CD4-positive, alpha-beta T cell treated with Interleukin-21 for 1 hour (primary cell): ENCODE measurements at places on chromosomes 4 and X.

GRCh38 chr4:135244056-135244455 lies 1042.5 kb upstream of the PABPC4L start:
- no peak for DNase-seq

DNA sequence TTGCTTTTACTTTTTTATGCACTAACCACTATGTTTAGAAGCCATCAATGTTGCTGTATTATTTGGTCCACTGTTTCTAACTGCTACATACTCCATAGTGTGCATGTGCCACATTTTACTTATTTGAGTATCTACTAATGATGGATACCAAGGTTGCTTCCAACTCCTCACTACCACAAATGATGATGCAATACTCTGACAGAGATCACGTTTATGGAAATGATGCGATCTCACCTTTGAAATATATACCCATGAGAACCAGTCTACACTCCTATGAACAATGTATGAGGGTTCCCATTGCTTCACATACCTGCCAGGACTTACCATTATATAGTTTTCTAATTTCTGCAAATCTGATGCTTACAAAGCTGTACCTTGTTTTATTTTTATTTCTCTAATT lies 44.2 kb downstream of the HUWE1 start:
- DNase-seq, result no peak

GRCh38 chr4:176566769-176567168 lies 226.0 kb downstream of the VEGFC start:
- no peak for DNase-seq

GRCh38 chr4:156829201-156829873 lies 142.3 kb downstream of the PDGFC start:
- DNase-seq, result no peak

DNA sequence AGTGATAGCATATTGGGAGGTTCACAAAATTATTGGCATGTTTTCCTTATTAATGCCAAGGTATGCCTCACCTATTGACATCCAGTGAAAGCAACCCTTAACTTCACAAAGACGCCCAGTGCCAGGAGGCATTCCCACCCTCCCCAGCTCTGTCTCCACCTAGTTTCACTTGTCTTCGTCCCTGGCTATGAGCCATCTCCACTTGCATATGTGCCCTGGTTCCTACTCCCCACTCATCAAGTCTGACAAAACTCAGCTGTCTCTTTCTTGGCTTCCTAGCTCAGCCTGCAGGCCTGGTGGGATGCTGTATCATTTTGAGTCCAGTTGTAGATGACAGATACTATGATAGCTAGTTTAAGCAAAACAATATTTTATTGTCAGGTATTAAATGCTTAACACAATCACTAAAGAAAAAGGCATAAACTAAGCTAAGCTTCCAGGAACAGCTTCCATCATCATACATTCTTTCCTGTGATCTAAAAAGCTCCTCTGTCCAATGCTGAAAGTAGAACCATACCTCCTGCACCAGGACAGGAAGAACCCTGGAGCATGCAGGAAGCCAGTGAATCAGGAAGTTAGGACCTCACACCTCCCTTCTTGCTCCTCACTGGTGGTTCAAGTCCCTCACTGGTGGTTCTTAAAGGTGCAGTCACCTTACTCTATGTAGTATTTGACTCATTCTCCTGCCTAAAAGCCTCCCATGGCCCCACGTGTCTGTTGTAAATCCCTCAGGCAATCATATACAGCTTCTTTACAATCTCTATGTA lies 410.3 kb upstream of the RASGEF1B start:
- no peak for DNase-seq

DNA sequence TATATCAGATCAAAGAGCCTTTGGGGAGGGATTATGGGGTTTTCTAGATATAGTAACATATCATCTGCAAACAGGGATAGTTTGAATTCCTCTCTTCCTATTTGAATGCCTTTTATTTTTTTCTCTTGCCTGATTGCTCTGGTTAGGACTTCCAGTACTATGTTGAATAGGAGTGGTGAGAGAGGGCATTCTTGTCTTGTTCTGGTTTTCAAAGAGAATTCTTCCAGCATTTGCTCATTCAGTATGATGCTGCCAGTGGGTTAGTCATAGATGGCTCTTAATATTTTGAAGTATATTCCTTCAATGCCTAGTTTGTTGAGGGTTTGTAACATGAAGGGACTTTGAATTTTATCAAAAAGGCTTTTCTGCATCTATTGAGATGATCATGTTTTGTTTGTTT lies 25.6 kb upstream of the ABCB7 start:
- DNase-seq, result no peak

DNA sequence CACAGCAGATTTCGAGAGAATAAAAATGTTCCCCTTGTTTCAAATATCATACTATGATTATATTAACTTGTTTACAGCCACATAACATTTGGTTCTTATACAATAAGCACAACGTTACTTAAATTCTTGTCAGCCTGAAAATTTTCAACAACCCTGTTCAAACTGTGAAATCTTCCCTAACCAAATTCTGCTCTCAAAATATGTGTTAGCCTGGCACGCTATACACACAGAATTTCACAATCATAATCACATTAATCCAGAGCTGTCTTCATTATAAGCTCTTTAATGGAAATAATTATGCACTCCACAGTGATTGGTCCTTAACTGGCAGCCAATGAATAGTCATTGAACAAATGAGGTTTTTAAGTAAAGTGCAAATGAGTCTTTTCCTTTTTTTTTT lies 7.3 kb upstream of the PRSS12 start:
- no peak for DNase-seq

DNA sequence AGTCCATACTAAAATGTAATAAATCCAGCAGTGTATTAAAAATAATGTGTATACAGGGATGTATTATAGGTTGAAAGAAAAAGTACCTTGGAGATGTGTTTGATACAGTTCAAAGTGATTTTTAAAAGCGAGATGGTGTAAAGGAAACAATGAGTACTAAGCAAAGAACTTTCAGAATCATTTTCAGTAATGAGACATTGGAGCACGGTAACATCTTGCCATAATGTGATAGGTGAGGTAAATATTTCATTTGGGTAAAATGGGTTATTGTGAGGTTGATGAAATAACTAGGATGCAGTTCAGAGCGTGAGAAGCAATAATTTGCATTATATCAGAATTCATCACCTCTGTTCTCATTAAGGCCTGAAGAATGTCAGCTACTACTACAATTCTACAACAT lies 25.9 kb downstream of the EIF2S3 start:
- no peak for DNase-seq

- DNase-seq, result no peak
Measured at GRCh38 chr4:61406677-61407076, 206.6 kb downstream of the ADGRL3 start.

DNA sequence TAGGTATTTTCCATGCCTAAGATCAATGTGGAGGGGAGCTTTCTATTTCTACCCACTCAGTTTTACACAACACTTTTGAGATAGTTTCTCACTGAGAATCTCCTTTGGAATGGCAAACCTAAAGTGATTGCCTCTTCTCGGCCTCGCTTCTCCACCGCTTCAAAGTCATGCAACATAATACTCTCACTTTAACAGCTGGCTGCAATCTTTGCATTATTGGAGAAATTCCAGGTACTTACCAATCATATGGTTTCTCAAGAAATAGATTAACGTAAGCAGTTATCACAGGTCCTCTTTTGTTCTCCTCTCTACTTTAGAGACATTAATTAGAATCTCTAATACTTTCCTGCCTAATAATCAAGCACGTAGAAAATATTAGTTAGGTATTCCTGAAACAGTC lies 3.7 kb upstream of the IL13RA2 start:
- no peak for DNase-seq

- peak; percentile 40 for DNase-seq
Measured at GRCh38 chrX:16826207-16826606, 39.9 kb downstream of the TXLNG start.

GRCh38 chr4:147620315-147620714 lies 3.1 kb downstream of the TMEM184C start:
- no peak for DNase-seq

GRCh38 chr4:173301518-173302201 lies 32.5 kb downstream of the HMGB2 start:
- peak; percentile 51 for DNase-seq

- no peak for DNase-seq
Measured at GRCh38 chr4:168720396-168720900, 223.6 kb downstream of the PALLD start.

DNA sequence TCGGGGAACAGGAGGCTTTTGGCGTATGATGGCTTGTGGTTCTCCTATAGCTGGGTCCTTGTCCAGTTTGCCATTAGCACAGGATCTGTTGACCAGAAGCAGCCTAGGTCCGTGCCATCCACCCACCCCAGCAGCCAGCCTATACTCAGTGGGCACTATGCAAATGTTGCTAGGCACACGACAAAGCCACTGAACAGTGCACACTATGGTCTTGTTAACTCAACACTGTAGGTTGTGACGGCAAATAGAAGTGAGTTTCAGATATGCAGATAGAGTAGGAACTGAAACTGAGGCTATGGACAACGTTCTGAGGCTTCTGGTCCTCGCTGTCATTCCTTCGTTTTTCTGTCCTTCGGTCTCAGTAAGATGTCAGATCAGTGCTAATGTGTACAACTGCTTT lies 541.3 kb upstream of the TENM3 start:
- DNase-seq, result no peak
